ENCODE measurements at places on chromosomes 16 and 17.

GRCh38 chr17:59018019-59018418 is 88.7 kb downstream of the TRIM37 start:
- DNase-seq, result no peak

DNA sequence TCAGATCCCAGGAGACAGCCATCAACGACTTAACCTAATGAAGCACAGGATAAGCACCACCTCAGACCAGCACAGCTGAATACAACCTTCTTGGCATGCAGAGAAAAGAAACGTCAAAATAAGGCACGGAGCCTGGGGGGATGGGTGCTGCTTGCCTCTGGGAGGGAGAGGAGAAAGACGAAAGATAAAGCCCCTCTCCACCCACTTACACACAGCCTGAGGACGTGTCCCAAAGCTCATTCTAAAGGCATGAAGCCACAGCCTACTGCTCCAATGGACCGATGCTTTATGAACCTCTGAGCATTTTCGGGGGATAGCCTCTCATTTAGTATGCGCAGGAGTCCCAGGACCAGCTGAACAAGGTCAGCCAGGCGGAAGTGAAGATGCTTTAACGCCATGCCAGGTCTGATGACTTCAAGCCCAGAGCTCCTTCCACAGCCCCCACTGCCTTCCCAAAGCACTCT is 31.1 kb downstream of the ST3GAL2 start:
- DNase-seq, result no peak

DNA sequence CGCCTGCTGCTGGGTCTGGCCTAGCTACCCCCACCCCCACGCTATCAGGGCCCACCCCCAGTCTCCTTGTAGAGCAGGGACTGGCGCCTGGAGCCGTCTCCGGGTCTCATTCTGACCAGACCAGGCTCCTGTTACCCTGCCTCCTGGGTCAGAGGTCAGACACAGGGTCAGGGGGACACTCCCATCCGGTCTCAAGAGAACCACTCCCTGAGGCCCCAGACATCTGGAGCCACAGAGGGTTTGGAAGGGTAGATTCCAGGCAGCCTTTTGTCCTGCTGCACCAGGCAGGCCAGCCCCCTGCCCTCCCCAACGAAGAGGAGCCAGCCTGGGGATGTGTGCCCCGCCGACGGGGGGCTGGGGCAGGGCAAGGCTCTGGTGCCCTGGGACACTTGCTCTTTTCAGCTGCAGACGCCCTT is 944 bp upstream of the WFIKKN1 start:
- DNase-seq, result no peak

DNA sequence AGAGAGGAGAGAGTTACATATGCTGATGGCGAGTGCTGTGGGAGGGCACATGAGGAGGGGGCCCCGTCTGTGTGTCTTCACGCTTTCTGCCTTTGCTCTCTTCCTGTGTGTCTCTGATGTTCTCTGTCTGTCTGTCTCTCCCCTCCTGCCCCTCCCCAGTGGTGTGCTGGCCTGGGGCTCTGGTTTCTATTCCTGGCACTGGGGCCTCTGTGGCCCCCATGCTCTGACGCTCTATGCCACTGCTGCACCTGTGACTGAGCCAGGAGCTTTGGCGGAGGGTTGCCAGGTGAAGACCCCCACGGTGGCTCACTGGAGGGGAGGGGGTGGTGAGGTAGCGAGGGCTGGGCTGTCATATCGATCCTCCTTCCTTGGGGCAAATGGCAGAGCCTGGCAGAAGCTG is 24.6 kb upstream of the BRD7 start:
- no peak for DNase-seq

DNA sequence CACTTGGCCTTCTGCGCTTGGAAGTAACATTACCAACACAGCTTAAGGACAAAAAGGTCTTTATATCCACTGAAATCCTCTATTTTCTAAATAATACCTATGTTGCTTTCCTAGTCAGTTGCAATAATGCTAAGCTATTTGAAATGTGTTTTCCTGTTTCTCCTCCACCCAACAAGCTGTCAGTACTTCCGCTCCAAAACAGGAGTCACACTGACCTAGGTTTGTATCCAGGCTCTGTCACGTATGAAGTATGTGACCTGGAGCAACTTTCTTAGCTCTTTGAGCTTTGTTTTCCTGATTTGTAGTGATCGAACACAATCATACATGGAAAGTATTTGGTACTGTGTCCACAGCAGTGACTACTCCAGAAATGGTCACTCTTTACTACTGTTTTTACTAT is 24.3 kb upstream of the MYLK3 start:
- DNase-seq, result no peak

- DNase-seq, result no peak
Observed at GRCh38 chr17:65455972-65456343, 105.5 kb downstream of the AXIN2 start.

- no peak for DNase-seq
Observed at GRCh38 chr17:5283571-5284315, 1.7 kb downstream of the RABEP1 start.

- no peak for DNase-seq
Observed at GRCh38 chr17:7029659-7030058, 6.2 kb upstream of the SLC16A13 start.

- DNase-seq, result no peak
Observed at GRCh38 chr16:82138478-82139285, 31.3 kb downstream of the MPHOSPH6 start.

- DNase-seq, result no peak
Observed at GRCh38 chr16:69012906-69013305, 92.5 kb upstream of the HAS3 start.

All from bone marrow (tissue), 2 donors.